ENCODE measurements at places on chromosomes 6 and 20. TPM values are rescaled to one million over a fixed set of nuclear protein-coding genes. Genes with fewer than 3 reads are reported as not detected.

DNA sequence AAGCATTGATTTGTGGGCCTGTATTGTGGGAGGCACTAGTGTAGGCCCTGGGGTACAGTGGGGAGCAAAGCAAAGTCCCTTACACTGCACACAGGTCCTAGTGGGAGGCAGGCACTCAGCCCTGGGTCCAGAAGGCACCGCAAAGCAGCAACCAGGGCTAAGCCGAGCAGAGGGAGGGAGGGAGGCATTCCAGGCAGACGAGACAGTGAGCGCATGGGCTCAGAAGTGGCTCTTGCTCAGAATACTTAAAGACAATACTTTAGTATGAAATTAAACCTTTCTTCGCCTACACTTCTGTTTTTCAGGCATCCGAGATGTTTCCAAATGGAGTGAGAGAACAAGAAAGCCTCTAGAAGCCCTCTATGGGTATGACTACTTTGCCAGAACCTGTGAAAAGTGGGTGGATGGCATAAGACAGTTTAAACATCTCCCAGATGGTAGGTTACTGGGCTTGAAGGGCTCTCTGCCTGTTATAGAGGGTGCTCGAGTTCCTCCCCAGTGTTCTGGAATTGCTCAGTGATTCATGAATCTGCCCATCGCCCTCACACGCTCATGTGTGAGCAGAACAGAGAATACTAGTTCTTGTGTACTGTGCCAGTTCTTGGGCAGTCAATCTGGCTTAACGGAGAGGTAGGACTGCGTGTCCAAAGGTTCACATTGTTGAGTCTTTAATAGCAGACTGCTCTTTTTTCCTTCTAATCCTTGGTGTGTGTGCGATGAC lies 18.7 kb downstream of the BPHL start:
- no peak for DNase-seq

GRCh38 chr6:103799971-103800670 lies 1059.6 kb downstream of the HACE1 start:
- no peak for DNase-seq

DNA sequence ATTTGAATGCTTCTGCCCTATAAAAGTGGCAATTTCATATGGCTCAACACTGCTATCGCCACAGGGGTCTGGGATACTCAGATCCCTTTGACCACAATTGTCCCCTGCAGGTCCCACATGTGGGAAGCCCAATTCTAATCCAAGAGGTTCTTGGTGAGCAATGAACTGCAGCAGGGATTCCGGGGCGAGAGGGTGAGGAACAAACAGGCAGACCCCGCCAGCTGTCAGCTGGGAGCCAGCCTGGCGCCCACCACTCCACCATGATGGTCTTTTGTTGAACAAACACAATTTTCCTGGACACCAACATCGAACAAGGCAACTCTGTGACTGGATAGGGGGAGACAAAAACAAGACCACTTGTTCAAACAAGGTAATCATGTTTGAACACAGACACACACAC lies 80.5 kb downstream of the TMEM242 start:
- no peak for DNase-seq

DNA sequence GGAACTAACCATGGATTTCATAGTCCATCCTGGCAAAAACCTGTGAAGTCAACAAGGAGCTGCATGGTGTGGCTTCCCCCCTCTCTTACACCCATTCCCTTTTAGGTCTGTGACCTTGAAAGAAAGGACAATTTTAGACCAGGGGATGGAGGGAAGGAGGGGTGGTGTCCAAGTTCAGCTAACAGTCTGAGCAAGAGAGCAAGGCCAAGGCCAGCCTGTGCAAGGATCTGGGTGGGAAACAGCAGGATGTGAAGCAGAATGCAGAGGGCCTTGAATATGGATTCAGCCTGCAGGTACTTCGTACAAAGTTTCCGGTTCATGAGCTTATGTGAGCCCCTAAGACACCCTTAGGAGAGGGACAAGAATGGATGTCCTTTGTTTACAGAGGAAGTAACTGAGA lies 293.0 kb downstream of the KIF16B start:
- no peak for DNase-seq

DNA sequence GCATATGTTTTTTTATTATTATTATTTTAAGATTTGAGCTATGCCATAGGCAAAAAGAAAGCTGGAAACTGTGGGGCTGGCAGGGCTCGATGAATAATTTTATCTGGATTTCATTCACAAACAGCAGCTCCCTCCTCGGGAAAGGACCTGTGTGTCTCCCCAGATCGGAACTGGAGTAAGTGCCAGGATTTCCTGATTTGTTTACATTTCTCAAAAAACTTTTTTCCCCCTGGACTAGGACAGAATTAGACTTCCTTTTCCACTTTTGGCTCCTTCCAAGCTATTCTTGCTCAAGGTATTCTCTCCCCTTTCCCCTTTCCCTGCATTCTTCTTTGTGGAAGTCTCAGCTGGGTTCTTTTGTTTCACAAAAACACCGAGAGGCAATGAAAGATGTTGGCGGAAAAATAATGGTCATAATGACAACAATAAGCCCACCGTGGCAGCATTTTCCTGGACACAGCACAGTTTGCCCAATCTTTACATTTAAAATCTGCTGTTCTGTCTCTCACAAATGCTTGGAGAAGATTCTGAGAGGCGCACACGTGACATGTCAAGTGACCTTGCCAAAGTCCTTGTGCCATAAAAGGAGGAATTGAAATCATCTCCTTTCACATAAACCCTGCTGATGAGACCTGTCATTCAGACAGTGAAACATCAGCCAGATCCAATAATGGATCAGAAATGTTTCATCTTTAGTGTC lies 85.8 kb upstream of the PREP start:
- no peak for DNase-seq

DNA sequence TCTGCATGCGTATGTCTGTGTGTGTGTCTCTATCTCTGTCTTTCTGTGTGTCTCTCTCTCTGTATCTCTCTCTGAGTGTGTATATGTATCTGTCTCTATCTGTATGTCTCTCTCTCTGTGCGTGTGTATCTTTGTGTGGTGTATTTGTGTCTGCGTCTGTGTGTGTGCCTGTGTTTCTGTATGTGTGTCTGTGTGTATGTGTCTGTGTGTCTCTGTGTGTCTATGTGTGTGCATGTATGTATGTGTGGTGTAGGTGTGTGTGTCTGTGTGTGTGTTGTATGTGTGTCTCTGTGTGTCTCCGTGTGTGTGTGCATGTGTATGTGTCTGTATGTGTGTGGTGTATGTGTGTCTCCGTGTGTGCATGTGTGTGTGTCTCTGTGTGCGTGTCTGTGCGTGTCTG lies 243.0 kb upstream of the FOXQ1 start:
- no peak for DNase-seq

GRCh38 chr6:144653885-144654505 lies 368.9 kb downstream of the UTRN start:
- DNase-seq, result no peak

DNA sequence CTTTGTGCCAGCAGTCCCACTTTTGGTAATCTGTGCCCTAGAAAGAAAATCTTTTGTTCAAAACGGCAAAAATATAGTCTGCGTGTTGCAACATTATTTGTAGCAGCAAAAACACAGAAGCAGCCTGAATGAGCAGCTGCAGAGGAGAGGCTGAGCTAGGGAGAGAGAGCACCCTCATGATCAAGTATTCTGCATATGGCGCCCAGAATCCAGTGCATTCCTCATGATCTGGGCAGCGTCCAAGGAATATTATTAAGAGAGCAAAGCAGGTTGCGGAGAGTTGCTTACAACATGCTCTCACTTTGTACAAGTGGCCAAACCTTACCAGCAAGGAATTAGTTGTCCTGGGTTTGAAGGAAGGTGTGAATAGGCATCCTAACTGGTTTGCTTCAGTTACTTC lies 25.9 kb downstream of the KIZ start:
- no peak for DNase-seq

GRCh38 chr6:1497761-1498105 lies 108.4 kb downstream of the FOXF2 start:
- no peak for DNase-seq

DNA sequence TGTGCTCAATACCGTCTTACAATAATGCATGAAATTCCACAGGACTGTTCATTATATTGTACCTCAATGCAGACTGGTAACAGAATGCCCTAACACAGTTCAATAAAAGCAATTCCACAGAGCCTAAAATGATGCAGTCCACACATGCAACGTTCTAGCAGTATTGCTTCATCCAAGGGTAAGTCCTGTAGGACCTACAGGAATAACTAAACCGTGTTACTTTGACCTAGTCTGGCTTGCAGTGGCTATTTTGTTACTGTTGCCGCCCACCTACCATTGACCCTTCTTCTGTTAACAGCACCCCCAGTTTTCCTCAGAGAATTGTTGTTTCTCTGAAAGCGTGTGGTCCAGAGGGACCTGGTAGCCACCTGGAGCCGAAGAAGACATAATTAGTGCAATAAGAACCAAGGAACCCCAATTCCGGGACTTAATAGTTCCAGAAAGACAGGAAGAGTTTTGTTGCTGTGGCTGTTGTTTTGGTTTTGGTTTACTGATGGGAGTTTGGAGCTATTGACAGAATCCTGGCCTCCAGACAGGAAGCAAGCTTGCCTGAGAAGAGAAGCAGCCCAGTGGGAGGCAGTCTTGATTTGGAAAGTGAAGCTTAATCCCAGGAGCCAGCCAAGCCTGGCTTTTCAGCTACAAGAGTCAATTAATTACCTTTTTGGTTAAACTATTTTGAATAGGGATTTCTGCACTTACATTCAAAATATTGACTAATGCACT lies 91.3 kb downstream of the FRK start:
- no peak for DNase-seq

DNA sequence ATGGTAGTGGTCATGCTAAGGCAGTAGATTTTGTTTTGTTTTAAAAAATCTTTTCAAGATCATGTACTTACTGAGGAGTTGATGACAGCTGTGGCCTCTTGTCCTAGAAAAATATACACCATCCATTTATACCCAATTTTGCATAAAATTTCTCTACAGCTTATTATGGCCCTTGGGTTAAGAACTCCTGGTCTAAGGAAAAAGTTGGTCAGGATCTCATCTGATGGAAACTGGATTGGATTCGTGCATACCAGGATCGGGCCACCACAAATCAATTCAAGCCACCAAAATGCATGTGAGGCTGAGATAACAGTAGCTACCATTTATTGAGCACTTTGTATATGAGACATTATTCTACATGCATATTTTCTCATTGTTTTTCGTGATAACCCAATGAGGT lies 244.4 kb downstream of the ZFAND3 start:
- no peak for DNase-seq

DNA sequence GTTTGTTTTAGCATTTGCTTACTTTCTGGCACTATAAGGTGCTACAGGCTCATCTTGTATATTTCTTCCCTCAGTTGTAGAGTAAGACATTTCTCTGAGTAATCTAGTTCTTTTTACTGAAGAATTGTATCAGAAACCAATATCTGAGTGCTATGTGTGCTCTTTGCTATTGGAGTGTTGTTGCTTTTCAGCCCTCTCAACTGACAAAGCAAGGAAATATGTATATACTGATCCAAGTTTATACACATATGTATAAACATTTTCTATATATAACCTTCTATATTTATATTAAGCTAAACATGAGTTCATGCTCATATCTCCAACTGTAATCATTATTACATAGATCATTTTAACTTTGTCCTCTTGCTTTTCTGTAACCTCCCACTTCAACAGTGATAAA lies 405.7 kb downstream of the RFPL4B start:
- DNase-seq, result no peak

DNA sequence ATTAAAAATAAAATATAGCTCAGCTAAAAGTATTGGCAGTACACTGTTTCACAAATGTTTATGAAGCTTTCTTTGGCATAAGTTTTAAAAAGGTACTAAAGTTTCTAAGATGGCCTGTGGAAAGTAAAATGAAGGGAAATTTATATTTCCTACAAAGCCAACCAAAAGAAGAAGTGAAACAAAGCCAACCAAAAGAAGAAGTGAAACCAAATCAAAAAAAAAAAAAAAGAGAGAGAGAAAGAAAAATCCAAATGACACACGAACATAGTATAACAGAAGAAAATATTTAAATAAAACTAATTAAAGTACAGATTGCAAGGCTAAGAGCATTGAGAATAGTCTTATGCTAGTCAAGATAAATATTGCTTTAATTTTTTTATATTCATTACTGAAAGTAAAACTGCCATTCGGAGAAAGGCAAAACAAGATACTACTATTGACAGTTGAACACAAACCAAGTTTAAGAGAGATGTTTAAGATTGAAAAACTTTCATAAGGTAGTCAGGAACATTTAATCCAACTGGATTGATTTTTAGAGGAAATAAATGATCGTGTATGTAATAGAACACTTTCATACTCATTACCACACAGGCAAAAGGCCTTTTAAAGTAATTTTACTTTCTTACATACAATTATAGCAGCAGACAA lies 12.8 kb upstream of the KHDRBS2 start:
- DNase-seq, result no peak

- DNase-seq, result no peak
Observed at GRCh38 chr20:34185766-34186620, 55.2 kb upstream of the ASIP start.

DNA sequence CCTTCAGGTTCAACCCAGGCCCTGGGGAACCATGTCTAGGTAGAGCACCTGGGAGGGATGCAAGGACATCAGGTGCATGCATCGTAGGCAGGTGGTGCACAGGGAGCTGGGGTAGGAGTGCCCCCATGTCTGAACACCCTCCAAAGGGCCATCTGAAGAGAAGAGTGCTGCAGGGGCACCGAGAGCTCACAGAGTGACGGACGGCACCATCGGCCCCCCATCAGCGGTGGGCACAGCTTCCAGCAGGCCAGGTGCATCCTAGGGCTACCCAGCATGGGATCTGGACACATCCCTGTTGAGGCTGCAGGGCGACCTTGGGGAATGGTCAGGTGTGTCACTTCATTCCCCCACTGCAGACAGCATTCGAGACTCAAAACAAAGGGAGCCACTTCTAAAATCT lies 138.3 kb upstream of the CDH4 start:
- DNase-seq, result no peak

GRCh38 chr6:146361128-146361924 lies 182.3 kb upstream of the RAB32 start:
- DNase-seq, result peak; percentile 6

DNA sequence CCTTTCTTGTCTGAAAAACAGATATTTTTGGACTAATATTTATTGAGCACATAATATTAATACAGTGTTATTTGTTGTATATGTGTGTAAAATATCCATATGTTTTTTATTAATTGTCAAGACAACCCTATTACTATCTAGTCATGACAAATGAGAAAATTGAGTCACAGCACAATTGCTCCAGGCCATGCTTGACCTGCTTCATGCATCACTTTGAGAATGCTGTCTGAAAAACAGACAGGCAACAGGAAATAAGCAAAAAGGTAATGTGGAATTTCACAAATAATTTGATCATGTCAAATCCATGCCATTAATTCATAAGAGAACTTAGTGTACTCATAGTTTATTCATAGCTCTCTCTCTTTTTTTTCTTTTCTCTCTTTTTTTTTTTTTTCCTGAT lies 246.5 kb downstream of the RIMS1 start:
- DNase-seq, result peak; percentile 53

GRCh38 chr20:25207149-25207959 lies 11.8 kb downstream of the ENTPD6 start:
- no peak for DNase-seq

CFAP206 gene
- total RNA-seq, result 1.2 TPM

OR12D2 gene
- not detected for total RNA-seq

AIF1 gene
- not detected for total RNA-seq

TFEB gene
- total RNA-seq, result 25.9 TPM

DEFB132 gene
- total RNA-seq, result not detected

SPTLC3 gene
- total RNA-seq, result 12.5 TPM
